Right renal pelvis (tissue), 4 donors: ENCODE measurements at places on chromosomes 5 and 9. TPM values are rescaled to one million over a fixed set of nuclear protein-coding genes. Genes with fewer than 3 reads are reported as not detected.

ALDH7A1 gene
- polyA plus RNA-seq = 154 TPM

MELK gene
- 23.2 TPM for polyA plus RNA-seq

CCL27 gene
- 0.46 TPM for polyA plus RNA-seq

HK3 gene
- 1.3 TPM for polyA plus RNA-seq

DNA sequence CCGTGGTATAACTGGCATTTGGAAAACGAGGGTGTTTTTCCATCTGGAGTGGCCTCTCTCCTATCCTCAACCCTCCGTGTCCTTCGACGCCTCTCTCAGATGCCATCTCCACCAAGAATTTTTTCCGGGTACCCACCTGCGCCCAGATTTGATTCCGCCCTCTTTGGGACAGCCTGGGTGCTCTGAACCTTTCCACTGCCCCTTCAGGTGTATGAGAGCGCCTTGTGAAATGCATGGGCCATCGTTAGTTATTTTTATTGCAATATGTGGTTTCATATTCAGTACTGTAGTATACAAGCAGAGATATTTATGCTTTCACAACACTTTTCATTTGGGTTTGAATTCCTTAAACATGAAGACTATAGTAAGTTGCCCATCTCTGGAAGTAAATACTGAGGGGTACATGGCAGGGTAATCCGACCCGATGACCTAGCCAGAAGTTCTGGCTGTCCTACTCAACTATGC is 78.2 kb upstream of the IFNE start:
- no peak for DNase-seq

DNA sequence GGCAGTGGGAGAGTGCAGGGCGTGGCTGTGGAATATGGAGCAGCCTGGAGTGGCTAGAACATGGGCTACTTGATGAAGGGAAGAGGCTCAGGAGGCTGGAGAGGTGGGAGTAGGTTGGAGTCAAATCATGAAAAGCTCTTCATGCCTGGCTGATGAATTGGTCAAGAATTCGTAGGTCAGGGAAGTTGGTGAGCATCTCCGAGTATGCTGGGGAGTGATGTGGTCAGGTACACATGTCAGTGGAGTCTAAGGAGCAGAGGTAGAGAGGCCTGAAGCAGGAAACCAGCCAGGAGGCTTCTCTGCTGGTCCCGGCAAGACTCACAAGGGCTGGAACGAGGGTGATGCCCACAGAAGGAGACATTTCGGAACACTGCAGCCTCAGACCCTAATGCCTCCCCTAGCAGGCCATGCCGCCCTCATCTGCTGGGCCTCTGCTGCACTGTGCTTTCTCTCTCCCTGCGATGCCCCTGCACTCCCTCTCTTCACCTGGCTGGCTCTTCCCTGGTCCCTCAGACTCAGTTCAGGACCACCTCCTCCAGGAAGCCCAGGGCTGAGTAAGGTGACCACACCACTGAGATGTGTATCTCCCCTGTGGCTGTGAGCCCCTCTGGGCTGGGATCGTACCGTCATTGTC is 33.6 kb downstream of the TMOD1 start:
- no peak for DNase-seq
